GM10248 (cell line): ENCODE measurements at places on chromosomes 13 and 19.

GRCh38 chr19:39492788-39493187, 6.0 kb upstream of the DLL3 start:
- DNase-seq, result no peak

GRCh38 chr13:43269037-43269481, 245.7 kb downstream of the DNAJC15 start:
- no peak for DNase-seq

- DNase-seq, result no peak
Measured at GRCh38 chr13:110816500-110816899, 98.4 kb downstream of the ANKRD10 start.

DNA sequence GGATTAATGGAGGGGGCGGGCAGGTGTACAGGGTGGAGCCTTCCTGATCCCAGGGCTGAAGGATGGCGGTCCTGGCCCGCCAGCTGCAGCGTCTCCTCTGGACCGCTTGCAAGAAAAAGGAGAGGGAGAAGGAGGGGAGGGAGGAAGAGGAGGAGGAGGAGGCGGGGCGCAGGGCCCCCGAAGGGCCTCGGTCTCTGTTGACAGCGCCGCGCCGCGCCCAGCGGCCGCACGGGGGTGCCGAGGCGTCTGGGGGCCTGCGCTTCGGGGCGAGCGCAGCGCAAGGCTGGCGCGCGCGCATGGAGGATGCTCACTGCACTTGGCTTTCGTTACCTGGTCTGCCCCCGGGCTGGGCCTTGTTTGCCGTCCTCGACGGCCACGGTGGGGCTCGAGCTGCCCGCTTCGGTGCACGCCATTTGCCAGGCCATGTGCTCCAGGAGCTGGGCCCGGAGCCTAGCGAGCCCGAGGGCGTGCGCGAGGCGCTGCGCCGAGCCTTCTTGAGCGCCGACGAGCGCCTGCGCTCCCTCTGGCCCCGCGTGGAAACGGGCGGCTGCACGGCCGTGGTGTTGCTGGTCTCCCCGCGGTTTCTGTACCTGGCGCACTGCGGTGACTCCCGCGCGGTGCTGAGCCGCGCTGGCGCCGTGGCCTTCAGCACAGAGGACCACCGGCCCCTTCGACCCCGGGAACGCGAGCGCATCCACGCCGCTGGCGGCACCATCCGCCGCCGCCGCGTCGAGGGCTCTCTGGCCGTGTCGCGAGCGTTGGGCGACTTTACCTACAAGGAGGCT, at the start of gene PPM1N:
Gene PPM1N, plus strand, starts transcription at position 33 of the 785 bp plus-strand sequence. Its CDS starts 30 bp downstream, at position 63.
- peak; percentile 60 for DNase-seq

DNA sequence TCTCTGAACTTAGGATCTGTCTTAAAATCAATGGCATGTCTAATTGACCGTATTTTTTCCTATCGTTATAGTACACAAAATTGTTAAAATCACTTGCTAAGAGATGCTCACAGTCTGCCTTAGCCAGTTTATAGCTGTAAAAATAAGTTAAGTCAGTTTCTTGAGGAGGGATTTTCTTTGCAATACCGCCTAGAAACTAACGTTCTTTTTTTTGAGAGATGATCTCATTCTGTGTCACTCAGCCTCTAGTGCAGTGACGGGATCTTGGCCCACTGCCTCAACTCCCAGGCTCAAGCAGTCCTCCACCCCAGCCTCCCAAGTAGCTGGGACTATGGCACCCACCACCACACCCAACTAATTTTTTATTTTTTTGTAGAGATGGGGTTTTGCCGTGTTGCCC, 4.4 kb downstream of the CKAP2 start:
- no peak for DNase-seq

GRCh38 chr13:40790154-40790616, 774 bp downstream of the SLC25A15 start:
- DNase-seq, result no peak

GRCh38 chr19:55354698-55355212, at the start of gene COX6B2:
Gene COX6B2 (minus strand): TSS chr19:55354719. CDS start chr19:55354521, 198 bp downstream.
- no peak for DNase-seq

DNA sequence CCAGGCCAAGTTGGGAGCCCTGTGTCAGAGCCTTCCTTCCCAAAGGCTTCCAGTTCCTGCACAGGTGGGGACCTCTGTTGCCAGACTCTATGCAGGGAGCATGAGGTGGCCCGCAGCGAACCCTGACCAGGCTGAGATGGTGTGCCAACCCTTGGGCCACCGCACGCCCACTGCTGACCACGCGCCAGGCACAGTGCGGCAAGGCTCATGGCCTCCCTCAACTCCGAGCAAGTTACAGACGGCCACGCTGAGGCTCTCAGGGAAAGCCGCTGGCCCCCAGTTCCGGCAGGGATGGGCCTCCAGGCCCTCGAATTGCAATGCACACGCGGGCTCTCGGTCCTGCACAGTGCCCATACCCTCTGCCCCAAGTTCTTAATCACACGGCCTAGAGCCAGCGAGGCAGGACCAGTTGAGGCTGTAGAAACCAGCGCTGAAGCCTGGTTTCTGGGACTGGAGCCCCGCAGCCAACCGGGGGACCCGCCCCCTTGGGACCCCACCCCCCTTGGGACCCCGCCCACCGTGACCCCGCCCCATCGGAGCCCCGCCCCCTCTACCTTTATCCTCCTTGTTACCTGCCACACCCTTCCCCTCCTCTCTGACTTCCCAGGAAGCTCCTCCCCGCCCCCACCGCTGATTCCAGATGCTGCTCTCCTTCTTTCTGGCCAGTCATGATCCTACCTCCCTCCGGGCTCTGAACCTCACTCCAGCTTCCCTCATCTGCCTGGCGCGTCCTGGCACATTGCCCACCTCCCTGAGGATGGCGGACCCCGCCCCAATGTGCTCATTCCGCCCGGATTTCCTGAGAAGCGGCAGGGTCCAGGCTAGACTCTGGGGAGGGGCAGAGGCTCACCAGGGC, 6.0 kb downstream of the PEX11G start:
- no peak for DNase-seq

DNA sequence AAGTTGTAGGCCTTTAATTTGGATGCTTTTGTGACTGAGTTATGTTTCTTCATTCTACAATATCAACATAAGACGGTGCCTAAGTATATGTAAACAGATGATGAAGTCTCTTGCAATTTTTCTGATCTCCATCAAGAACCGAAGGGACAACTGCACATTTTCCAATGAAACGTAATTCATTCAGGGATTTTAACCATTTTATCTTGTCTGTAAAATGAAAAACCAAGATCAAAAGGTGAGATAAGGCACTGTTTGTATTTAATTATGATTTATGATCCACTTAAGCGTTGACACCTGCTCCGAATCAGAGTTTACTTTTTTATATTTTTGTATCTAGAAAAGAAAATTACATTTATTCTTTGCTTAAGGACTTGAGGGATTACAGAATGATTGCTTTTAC, 556.8 kb upstream of the ARGLU1 start:
- DNase-seq, result no peak

- no peak for DNase-seq
Measured at GRCh38 chr13:113941571-113942191, 32.2 kb downstream of the C13orf46 start.

- DNase-seq, result peak; percentile 81
Measured at GRCh38 chr19:35549174-35549788, 3.9 kb downstream of the TMEM147 start.

DNA sequence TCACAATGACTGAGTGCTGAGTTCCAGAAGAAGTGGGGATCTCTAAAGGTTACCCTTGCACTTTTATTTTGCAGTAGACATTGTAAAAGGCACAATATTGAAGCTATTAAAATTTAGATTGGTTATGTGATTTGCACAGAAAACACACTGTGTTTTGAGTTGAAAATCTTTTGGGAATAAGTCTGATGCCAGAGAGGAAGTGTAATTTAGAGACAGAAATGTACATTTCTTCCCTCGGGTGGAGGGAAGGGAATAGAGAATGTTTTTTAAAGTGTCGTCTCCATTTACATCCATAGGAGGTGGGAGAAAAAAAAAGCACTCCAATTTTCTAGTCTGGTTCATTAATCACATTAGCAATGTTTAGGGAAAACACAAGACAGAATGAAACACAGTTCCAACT, 465.8 kb downstream of the OLFM4 start:
- no peak for DNase-seq

- no peak for DNase-seq
Measured at GRCh38 chr13:73521985-73522524, 463.2 kb downstream of the KLF5 start.

- DNase-seq, result no peak
Measured at GRCh38 chr19:16851031-16851712, 22.0 kb downstream of the SIN3B start.

DNA sequence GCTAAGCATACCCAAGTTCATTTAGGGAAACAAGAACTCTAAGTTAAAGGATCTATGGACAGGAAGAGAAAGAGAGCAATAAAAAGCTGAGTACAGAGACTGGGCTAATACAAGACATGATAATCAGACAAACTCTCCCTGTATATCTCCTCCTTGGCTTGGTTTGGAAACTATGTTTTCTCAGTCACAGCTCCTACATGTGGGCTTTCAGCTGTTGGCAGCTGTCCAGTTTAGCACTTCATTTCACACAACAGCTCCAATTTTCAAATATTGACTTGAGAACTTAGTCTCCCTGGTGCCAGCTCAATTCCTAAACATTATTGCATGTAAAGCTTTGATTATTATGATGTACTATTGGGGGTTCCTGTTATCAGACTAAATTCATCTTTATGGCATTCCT, 222.8 kb upstream of the OBI1 start:
- DNase-seq, result no peak

- no peak for DNase-seq
Measured at GRCh38 chr13:47794963-47795362, 206.1 kb downstream of the SUCLA2 start.

- no peak for DNase-seq
Measured at GRCh38 chr13:94658926-94659597, 53.3 kb downstream of the SOX21 start.

DNA sequence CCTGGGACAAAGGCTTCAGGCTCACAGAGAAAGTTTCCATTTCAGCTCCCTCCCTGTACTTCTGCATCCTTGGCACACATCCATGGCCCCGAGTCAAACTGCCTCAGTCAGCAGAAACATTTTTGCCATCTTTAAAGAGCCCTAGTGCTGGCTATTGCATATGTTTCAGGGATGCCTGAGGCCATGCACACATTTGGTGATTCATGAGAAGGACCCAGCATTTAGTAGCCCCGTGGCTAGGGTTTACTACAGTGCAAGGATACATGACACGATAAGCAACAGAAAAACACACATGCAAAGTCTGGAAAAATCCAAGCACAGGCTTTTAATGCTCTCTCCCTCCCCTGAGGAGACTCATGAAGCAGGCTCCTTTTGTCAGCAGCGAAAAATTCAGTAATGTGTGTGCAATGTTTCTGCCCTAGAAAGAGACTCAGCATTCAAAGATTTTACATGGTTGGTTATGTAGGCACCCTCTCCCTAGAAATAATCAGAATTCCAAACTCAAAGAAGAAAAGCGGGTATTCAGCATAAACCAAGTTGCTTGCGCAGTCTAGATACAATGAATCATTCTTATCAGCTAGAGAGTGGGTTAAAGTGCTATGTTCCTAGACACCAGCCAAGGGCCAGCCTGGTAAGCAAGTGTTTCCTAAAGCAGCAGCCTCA, 17.6 kb downstream of the ACOD1 start:
- no peak for DNase-seq

DNA sequence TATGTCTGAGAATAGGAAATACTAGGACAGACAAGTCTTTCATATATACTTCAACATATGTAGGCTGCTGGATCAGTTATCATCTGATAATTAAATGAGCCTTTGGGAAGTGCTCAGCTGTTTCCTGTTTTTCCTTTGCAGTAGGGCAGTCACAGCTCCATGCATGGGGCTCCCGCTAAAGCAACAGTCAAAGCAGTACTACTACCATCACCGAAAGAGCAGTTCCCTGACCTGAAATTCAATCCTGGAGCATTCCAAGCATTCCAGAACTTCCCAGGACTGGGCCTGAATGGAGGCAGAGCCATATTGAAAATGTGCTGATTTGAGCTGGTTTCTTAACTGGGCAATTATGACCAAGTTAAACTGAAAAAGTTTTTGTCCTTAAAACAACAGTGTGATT, 20.5 kb downstream of the MICU2 start:
- DNase-seq, result no peak

GRCh38 chr19:33422369-33423180, 49.1 kb downstream of the CEBPG start:
- no peak for DNase-seq

DNA sequence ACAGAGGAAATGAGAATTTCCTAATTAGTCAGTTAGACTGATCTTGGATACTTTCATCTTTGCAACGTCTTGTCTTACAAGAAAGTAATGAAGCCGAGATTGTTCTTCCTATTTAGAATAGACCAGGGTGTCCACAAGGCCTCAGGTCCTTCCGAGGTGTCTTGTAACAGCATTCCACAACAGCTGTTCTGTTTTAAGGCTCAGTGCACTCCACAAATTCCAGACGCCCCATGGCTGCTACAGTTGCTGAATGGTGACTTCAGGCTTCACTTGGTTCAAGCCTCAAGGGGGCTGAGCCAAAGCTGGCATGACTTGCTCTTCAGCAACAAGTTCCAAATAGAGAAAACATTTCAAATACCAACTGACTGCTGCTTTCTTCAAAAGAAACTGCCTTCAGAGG, 143.4 kb downstream of the SHISA2 start:
- no peak for DNase-seq

DNA sequence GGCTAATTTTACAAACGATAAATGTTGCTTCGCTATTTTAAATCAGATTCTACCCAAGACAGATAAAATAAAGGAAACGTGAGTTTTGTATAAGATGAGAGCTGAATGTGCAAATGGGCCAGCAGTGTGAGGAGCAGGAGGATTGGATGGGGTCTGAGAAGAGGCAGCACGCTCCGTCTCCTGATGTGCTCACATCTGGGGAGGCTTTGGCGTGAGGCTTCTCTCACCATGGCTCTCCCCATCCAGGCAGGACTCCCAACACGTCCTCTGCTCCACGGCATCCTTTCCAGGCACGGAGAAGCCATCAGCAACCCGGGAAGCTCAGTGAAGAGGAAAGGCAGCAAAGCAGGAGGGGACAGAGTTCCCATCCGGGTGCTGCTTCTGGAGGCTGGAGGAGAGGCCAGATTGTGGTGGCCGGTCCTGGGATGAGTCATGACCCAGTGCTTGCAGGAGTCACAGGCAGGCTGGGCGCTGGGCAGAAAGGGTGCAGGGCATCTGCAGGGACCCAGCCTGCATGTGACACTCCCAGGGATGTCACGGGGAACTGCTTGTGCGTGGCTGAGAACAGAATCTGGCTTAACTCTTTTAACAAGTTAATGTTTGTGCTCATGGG, 47.5 kb downstream of the ZNF536 start:
- DNase-seq, result no peak

DNA sequence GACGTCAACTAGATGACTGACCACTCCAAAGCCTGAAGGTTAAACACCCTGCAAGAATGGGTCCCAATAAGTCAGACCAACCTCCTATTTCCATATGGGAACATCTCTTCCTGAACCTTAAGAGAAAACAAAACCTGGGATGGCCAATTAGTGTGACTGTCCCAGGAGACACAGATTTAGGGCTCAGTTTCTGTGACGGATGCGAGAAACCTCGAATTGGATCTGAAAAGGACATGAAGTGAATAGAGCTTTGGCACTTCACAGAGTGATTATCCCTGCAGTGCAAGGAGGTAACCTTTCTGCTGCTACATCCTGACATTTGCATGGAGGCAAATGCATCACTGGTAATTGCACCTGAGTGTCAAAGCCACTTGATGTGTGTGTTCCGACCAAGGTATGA, 442.2 kb upstream of the KLF12 start:
- no peak for DNase-seq
